Fibroblast of gingiva (primary cell): ENCODE measurements at places on chromosomes 7 and 10.

- DNase-seq, result no peak
Observed at GRCh38 chr7:151756076-151756731, 120.7 kb downstream of the PRKAG2 start.

GRCh38 chr7:2508327-2509215 lies 11.0 kb upstream of the LFNG start:
- peak; percentile 67 for DNase-seq

DNA sequence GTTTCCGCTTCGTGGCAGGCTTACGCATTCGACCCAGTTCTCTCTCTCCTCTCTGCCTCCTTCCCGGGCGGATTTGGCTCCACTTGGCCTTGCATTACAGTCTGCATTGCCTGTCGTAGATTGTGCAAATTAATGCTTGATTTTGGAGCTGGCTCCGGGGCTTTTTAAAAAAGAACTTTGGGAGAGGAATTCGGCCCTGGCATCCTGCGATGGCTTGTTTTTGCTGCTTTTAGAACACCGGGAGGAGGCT lies 767 bp downstream of the EIF4EBP2 start:
- peak; percentile 26 for DNase-seq

DNA sequence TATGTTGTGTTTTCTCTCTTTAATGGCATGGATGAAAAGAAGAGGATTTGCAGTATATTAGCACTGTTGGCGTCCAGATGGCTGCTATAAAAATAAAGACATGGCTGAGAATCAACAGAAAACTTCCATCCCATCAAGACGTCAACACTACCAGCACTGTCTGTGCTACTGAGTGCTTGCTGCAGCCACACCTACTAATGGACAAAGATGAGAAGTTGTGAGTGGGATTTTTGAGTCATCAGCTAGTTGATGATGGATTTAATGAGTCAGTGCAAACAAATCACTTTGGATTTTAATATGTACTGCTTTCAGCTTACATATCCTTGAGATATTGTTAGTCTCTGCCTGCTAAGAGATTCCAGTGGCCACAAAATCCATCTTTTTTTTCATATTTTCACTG lies 631.0 kb upstream of the ANKRD30A start:
- DNase-seq, result peak; percentile 52

DNA sequence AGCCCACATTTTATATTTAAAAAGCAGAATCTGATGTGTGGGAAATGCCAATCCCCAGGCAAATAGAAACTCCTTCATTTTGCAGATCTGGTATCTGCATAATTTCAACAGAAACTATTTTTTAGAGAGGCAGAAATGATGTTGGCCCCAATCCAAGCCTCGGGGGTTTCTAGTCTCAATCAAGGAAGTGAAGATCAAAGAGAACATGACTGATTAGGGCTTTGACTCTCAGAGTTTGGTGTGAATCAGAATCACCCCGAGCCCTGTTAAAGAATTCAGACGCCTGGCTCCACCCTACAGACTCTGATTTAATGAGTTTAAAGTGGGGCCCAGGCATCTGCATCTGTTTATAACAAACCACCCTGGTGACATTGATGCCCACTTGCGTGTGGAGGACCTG lies 36.7 kb upstream of the UBE2H start:
- no peak for DNase-seq

- DNase-seq, result peak; percentile 41
Observed at GRCh38 chr7:39952374-39952773, 2.3 kb downstream of the CDK13 start.

- DNase-seq, result no peak
Observed at GRCh38 chr10:114754445-114755320, 66.9 kb upstream of the FHIP2A start.

- DNase-seq, result no peak
Observed at GRCh38 chr10:35446439-35446838, 110.1 kb downstream of the CCNY start.

DNA sequence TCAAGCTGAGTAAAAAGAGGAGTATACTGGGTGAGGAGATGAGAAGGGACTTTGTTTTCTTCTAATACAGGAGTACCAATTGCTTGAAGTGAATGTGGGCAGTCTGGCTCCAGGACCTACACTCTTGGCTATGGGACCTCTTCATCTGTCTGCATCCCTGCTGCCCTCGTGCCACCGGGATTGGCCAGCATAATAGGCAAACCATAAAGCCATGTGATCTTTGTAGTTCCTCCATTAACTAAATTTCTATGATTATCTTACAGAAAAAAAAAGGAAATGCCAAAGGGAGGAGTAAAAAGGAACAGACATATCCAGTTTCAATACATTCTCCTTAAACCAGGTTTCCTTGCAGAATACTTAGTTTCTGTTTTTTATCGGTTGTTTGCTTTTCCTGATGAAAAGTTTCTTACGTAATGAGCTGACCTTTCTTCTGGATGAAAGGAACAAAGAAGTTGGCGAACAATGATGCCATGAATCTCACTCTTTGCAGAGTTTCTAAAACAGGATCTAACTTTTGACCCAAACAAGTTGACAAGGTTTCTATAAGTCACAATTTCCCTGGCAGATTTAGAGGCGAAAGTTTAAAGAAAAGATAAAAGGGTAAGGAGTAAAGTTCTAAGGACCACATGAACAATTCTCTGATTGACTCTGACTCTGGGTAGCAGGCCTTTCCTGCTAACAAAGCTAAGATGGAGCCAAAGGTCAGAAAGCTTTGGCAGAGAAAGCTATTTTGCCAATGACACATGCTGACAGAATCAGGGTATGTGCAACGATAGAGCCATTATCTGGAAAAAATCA lies 54.1 kb downstream of the LAMB1 start:
- peak; percentile 88 for DNase-seq

- no peak for DNase-seq
Observed at GRCh38 chr10:101896225-101896877, 52.8 kb upstream of the KCNIP2 start.

- no peak for DNase-seq
Observed at GRCh38 chr7:84583331-84583730, 388.7 kb upstream of the SEMA3A start.

DNA sequence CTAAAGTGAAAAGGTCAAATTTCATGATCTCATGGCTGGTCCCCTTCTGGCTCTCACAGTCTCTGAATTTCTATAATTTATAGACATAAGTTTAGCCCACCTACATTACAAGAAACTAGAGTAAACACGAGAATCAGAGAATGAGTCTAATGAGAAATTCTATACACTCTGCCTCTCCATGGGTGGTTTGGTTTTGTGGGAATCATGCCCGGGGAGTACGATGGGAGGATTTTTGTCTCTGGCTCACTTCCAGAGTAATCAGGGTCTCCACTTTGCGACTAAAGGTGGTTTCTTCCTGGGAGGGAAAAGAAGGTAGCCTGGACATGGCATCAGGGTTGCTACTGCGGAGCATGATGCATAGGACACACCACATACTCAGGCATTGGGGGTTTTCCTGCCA lies 69.7 kb downstream of the MRC1 start:
- DNase-seq, result no peak

- DNase-seq, result no peak
Observed at GRCh38 chr7:50565977-50566376, 772 bp upstream of the DDC start.

- no peak for DNase-seq
Observed at GRCh38 chr7:44052771-44053365, 8.4 kb downstream of the DBNL start.

- DNase-seq, result no peak
Observed at GRCh38 chr7:135260930-135261721, 27.5 kb downstream of the STRA8 start.

DNA sequence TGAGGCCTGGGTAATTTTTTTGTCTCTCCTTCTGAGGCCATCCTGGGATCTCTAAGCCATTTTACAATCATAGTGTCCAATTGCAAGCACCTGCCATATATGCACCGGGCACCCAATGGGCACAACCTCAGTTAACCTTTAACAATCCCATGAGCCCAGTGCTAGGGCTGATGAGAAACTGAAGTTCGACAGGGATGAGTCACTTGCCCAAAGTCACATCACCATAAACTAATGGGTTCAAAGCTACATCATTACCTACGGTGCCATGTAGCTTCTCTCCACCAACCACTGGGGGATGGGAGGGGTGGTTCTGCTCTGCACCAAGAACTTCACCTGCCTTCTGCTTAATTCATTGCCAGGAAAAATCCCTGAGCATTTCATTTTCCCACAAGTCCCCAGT lies 95.8 kb upstream of the ZNF716 start:
- DNase-seq, result no peak

DNA sequence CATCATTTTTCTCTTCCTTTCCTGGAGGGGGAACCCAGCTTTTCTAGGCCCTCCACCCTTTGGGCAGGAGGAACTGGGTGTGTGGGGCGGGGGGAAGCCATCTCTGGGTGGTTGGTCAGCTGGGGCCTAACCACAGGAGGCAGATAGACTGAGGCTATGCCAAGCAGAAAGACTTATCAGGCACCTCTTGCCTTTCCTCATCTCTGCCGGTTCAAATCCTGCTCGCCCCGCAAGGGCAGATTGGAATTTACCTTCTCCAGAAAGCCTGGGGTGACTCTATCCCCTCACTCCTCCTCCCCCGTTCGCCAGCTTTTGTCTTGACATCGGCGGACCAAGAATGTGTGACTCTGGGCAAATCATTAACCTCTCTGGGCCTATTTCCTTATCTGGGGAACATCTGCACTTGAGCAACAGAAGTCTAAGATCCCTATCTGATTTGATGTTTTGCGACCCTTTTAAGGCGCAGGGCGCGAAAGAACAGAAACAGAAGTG lies 584 bp upstream of the GARS1 start:
- peak; percentile 21 for DNase-seq

GRCh38 chr7:18202315-18203045 lies 174.8 kb upstream of the PRPS1L1 start:
- no peak for DNase-seq

- DNase-seq, result no peak
Observed at GRCh38 chr10:121084016-121084674, 233.0 kb downstream of the WDR11 start.

- DNase-seq, result peak; percentile 18
Observed at GRCh38 chr7:36563706-36564327, 160.5 kb downstream of the AOAH start.

DNA sequence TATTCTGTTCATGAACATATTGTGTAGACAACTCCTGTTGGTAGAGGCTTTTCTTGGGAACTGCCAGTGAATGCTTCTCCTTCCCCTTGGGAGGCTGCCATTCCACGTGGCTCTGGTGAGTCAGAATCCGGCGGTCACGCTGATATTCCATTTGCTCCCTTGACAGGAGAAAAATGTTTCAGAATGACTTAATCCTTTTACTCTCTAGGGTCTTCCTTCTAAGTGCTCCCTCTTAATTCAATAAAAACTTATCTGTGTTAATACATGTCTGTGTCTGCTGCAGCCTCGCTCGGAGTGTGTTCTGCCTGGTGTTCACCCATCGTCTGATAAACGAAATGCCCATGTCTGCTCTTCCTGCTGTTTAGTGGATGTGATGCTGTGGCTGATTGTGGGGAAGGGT lies 278.6 kb downstream of the ARHGAP12 start:
- DNase-seq, result peak; percentile 84

DNA sequence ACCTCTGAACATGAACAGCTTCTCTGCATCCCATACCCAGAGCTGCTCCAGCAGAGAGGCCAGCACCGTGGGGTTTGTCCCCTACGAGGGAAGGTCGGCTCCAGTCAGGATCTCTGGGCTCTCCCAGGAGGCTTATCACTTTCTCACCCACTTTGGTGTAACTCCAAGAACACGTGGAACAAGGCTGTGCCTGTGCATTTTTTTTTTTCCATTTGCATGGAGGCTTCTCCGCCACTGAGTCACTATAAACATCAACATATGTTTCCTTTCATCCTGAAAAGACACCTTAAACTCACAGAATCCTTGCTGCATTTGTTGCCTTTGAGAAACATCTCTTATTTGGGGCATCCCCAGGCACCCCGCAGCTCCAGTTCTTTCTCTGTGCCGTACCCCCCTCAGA lies 29.4 kb upstream of the ECHDC3 start:
- no peak for DNase-seq

GRCh38 chr10:49076741-49077521 lies 38.4 kb downstream of the VSTM4 start:
- no peak for DNase-seq

- no peak for DNase-seq
Observed at GRCh38 chr10:78279756-78280155, 246.1 kb downstream of the RPS24 start.

- no peak for DNase-seq
Observed at GRCh38 chr7:101669307-101669706, 40.2 kb upstream of the MYL10 start.

- peak; percentile 26 for DNase-seq
Observed at GRCh38 chr10:104274762-104275721, 6.1 kb downstream of the GSTO2 start.

DNA sequence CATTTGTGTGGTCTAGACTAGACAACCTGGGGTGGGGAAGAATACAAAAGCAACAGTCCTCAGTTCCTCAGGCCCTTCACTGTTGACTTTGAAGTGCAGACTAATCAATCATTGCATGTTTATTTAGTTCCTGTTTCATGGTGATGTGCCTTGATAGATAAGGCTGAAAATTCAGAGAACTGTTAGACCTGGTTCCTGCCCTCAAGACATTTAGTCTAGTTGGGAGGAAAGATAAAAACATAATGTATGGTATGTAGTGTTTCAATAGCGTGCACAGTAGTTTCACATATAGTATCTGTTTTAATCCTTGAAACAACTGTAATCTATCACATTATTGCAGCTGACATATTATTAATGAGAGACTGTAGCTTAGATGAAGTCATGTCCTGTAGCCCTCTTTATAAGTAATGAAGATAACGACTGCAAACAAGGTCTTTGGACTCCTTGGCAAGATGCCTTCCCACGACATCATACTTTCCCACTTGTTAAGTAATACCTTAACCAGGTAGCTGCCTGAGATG lies 124.0 kb downstream of the CELF2 start:
- DNase-seq, result no peak

GRCh38 chr7:103432712-103433111 lies 13.3 kb downstream of the SLC26A5 start:
- no peak for DNase-seq

- DNase-seq, result peak; percentile 9
Observed at GRCh38 chr10:63667596-63668480, 146.6 kb downstream of the REEP3 start.

- no peak for DNase-seq
Observed at GRCh38 chr10:11245510-11245909, 227.8 kb downstream of the CELF2 start.

DNA sequence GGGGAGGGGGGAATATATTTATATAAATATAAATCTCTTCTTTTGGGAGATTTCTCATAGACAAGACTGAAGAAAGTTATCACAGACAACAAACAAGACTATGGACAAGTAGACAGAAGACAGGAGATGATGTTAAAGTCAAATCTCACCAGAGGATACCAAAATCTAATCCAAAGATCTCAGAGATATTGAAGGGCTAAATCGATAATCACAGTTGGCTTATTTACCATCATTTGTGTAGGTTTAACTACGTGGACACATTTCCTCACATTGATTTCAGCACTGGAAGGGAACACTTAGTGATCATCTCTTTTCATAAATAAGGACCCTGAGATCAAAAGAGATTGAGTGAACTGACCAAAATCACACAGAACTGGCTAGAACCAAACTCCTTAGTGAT lies 2.7 kb upstream of the INPP5F start:
- no peak for DNase-seq

DNA sequence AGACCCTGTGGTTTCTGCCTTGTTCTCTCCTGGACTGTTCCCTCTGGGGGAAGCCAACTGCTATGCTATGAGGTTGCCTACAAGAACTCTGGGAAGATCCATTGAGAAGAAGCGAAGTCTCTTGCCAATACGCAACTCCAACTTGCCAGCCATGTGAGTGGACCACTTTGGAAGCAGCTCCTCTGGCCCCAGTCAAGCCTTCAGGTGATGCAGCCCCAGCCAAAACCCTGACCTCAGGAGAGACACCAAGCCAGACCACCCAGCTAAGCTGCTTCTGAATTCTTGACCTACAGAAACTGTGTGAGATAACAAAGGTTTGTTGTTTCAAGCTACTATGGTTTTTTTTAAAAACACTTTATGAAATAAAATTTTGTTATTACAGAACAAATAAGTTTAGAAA lies 20.2 kb upstream of the MYL7 start:
- no peak for DNase-seq
